KBM-7 (cell line): ENCODE measurements at places on chromosomes 5 and 9.
A peak's percentile ranks its signal among the peaks of the same experiment; 100 is the strongest.

DNA sequence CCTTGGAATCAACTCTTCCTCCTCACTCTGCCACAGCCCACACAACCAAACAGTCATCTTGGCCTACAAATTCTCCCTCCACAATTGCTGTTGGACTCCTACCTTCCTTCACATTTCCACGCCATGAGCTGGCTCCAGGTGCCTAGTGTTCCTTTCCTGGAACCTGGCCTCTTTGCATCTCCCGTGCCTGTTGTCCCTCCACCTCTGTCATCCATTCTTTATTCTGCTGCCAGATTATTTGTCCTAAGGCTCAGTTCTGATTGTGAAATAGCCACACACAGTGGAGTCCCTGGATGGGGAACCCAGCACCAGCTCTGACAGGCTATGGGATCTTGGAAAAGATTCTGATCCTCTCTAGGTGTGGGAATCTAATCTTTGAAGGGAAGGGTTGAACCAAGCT is 109.1 kb upstream of the ANKH start:
- DNase-seq, result no peak

- no peak for DNase-seq
These were observed 47.1 kb downstream of the LIX1 start for GRCh38 chr5:97095318-97095732.

- no peak for DNase-seq
These were observed 109.0 kb downstream of the ATP10B start for GRCh38 chr5:160743027-160743426.

DNA sequence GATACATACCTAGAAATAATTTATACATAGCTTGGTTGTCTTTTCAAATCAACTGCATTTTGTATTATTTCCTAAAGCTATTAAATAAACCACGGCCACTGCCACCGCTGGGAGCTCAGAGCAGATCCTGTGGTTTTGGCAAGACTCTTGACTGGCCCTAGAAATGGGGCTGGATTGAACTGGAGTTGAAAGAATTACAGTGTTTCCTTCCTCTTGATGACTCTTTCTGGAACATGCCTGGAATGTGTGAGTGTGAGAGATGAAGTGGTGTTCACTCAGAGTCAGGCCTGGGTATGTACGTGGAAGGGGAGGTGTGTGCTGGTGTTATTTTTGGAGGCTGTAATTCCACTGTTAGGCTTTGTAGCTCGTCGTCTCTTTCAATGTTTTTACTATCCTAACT is 45.9 kb downstream of the TEK start:
- peak; percentile 44 for DNase-seq

DNA sequence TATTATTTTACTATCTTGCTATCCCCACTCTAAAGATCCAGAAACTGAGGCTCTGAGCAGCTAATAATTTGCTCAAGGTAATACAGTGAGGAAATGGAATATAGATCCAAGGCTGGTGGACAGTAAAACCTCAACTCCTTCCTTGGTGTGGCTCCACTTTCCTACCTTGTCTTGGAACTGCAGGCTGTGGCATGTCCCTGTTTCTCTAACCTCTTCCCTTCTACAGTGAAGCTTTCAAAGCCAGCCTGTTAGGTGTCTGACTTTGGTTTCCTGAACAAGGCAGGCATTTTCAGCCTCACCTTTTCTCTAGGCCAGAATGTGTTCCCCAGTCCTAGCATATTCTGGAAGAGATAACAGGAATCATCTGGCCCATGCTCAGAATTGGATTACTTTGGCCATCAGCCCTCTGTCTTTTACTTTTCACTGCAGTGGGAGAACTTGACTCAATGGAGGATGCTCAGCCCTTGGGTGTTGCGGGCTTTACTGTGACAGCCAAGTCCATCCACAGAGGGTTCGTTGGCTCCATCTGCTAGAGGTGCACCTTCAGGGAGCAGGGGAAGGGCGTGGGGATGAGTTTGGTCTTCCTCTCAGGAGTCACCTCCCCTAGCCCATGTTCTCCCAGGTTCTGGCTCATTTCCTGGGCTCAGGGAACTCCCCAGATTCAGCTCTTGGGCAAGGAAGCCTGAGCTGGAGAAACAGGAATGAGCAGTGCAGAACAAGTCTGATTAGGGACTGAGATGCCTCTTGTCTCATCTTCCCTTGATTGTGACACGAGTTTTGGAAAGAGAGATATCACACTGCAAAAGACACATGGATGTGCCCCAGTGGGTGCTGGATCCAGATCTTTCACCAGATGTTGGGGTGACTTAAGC is 1.1 kb downstream of the NIPAL4 start:
- no peak for DNase-seq

GRCh38 chr9:135731454-135731853 is 29.5 kb downstream of the KCNT1 start:
- DNase-seq, result no peak

DNA sequence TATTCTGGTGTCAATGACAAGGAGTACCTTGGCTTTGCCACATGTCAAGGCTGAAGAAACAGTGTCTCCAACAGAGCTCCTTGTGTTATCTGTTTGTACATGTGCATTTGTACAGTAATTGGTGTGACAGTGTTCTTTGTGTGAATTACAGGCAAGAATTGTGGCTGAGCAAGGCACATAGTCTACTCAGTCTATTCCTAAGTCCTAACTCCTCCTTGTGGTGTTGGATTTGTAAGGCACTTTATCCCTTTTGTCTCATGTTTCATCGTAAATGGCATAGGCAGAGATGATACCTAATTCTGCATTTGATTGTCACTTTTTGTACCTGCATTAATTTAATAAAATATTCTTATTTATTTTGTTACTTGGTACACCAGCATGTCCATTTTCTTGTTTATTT is 19.8 kb downstream of the CD274 start:
- DNase-seq, result no peak

DNA sequence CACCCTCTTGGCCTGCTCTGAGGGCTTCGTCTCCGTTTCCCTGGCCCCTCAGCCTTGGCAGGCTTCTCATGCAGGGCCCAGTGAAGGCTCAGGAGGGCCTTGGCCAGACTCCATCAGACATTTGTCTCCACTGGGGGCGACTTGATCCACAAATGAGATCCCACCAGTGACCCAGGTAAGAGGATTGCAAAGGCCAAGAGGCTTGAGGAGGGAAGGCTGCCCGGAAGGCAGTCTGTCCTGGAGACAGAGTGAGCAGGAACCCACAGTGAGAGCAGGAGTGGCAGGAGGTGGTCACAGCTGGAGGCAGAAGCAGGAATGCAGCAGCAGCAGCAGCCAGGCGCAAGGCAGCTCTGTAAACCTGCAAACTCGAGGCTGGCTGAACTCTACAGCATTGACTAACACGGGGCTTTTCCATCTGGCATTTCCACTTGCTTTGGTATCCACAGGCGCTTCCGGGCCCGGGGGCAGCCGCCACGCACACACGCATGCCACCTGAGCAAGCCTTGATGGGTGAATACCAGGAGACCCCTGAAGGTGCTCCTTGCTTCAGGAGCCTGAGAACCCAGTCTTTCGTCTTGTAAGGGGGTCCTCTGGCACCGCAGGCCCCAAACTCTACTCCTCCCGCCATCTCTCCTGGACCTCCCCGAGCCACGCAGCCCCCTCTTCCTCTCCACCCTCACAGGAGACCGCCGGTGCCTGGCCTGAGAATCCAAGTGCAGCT is 14.7 kb downstream of the MGAT1 start:
- no peak for DNase-seq

DNA sequence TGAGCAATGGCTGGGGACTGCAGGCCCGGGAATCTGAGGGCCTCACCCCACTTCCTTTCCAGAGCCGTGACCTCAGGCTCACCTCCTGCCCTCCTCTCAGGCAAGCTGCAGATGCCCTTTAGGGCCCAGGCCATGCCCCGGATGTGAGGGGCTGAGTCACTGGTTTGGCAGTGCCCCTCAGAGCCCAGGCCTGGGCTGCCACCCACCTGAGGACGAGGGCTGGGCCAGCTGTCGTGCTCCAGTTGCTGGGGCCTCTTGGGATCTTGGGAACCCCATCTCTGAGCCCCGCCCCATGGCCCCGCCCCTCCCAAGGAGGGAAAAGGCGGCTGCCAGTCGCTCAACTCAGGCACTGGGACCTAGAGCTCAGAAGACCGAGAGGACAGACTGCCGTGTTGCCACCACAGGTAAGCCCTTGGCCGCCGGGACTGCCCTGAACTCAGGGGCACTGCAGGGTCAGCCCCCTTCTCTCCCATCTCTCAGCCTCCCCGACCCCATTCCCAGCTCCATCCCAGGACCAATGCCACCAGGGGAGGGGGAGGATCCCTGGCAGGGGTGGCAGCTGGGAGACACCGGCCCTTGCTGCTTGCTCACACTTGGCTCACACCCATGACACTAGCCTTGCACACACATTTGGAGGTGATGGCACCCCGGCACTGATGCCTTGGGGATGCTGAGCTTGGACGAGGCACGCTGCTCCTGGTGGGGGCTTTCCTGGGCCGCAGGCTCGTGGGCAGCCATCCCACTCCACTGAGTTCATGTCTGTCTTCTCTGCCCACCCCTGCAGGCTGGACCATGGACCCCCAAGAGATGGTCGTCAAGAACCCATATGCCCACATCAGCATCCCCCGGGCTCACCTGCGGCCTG is at the start of gene CYSRT1:
Gene CYSRT1, plus strand, starts transcription at position 345 of the 865 bp plus-strand sequence. Its CDS starts 448 bp downstream, at position 793.
- no peak for DNase-seq

GRCh38 chr9:124894035-124894740 is 32.3 kb downstream of the ARPC5L start:
- no peak for DNase-seq

GRCh38 chr5:15938961-15939360 is 240.6 kb downstream of the MARCHF11 start:
- DNase-seq, result no peak

DNA sequence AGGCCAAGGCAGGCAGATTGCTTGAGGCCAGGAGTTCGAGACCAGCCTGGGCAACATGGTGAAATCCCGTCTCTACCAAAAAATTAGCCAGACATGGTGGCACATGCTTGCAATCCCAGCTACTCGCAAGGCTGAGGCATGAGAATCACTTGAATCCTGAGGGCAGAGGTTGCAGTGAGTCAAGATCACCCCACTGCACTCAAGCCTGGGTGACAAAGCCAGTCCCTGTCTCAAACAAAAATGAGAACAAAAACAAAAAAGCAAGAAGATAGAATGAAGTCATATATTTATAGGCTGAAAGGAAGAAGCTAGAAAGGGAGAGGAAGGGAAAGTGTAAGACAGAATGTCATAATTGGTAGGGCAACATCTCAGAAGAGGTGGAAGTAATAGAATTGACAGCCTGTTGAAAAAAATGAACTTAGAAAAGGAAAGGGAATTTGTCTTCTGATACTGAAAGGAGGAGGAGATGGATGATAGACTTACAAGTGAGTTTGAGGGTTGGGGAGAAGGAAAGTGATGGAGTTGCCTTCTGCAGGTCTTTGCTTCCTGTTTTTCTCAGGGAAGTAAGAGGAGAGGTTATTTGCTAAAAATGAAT is 32.2 kb downstream of the CARD6 start:
- peak; percentile 8 for DNase-seq

DNA sequence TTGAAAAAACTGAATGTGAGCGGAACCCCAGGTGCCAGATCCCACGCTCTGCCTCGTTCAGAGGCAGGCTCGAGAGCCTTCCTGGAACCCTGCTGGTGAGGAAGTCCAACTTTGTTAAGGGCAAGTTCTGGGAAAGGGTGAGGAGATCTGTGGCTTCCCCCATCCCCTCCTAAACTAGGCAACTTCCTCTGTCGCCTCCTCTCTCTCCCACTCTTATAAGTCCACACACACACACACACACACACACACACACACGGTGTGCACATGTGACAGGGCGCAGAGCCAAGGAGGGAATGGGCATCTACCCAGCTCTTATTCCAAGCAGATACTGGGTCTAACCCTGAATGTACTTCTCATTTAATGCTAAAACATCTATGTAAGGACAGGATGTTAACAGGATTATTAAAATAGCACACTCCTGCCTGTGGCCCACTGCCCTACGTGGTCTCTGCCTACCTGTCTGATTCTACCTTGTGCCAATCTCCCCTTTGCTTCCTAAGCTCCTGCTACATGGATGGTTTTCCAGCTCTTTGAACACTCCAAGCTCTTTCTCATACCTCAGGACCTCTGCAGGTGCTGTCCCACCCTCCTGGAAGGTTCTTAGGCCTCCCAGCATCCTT is 72.4 kb upstream of the FBXW11 start:
- peak; percentile 94 for DNase-seq

DNA sequence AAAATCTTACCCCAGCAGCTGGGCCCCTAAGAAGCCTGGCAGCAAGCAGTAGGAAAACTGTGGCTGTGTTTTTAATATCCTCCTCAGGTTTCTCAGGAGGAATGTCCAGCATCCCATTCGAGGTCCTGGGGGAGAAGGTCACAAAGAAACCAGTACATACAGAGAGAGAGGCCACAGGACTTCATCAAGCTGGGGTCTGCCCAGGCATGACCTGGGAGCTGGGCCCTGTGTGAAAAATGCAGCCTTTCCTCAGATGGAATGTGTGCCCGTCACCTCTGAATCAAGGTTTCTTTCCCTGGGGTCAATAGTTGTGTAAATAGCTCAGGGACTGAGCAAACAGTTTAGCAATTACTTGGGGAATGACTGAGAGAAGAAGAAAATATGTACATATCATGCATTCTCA is 33.9 kb upstream of the RAD23B start:
- no peak for DNase-seq

DNA sequence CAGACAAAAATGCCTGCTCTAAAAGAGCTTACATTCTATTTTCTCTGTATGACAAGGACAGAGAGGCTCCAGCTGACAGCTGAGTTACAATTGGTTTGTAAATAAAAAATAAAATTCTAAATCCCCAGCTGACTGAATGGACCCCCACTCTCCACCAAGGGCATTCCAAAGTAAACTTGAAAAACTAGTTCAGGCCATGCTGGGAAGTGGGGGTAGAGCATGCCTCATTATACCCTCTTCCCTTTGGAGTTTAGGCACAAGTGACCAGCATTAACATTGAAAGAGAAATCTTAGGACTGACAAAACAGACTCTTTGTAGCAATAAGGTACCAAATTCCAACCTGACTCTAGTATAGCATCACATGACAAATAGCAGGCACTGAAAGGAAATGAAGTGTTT is 31.0 kb downstream of the KIF4B start:
- no peak for DNase-seq

GRCh38 chr9:133917375-133917774 is 74.7 kb downstream of the VAV2 start:
- DNase-seq, result no peak

DNA sequence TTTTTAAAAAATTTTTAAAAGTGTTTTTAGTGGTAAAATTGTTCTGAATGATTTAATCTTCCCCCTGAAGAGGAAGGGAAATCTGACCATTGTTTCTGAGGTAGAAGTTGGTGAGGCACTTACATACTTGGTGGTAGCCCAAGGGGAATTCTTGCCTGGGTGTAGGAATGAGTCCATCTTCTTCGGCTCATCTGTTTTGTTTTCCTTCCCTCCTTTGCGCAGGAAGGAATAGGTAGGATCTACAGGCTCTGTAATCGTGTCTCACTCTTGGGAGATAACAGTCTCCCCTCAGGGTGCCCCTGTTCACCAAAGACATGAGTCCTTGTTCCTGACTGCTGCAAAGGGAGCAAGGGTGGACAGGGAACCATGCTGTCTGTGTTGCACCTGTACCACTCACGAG is 138.1 kb downstream of the HSPA4 start:
- DNase-seq, result no peak
